ENCODE measurements at places on chromosomes 5 and 9.
A peak's percentile ranks its signal among the peaks of the same experiment; 100 is the strongest.

- no peak for DNase-seq
Measured at GRCh38 chr5:133706506-133707430, 94.4 kb upstream of the FSTL4 start.

DNA sequence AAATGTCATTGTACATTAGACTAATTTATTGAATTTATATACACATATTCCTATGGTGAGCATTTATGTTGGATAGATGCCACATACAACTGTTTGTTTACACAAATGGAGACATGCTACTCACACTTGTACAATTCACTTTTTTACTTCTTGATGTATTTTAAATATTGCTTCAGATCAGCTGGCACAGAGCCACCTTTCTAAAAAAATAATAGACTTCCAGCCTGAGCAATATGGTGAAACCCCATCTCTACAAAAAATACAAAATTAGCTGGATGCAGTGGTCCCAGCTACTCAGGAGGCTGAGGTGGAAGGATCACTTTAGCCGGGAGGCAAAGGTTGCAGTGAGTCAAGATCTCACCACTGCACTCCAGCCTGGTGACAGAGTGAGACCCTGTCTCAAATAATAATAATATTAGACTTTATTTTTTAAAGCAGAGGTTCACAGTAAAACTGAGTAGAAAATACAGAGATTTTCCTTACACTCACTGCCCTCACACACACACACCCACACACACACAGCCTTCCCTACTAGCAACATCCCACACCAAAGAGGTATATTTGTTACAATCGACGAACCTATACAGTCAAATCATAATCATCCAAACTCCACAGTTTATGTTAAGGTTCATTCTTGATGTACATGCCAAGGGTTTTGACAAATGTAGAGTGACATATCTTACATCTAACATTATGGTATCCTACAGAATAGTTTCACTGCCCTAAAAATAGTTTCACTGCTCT is 16.5 kb upstream of the ADRB2 start:
- DNase-seq: no peak

DNA sequence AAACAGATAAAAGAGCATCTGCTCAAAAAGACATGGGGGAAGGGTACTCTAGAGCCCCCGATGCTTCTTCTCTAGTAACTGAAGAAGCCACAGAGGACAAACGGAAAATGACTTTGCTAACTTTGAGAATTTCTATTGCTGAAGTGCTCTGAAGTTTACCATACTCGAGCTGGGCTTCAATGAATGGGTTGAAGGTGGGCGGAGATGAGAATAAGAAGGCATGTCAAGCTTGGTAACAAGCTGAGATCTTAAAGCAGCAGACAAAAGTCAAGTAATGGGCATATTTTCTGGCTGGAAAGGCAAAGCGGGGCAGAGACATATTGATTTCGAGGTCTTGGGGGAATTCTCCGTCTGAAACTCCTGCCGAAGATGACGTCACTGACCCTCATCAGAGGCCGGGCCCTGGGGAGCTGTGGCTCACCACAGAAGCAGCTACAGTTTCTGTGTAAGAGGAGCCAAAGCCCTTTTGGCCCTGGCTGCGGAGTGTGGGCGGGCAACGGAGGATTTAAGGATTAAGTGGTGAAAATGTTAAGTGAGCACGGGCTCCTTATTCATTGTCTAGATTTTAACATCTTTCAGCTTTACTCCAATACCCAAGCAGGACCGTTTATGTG is 115.8 kb upstream of the SLIT3 start:
- peak; percentile 80 for DNase-seq

GRCh38 chr5:54521856-54522479 is 4.4 kb downstream of the SNX18 start:
- no peak for DNase-seq

GRCh38 chr5:91170266-91170665 is 212.9 kb downstream of the ARRDC3 start:
- peak; percentile 38 for DNase-seq

DNA sequence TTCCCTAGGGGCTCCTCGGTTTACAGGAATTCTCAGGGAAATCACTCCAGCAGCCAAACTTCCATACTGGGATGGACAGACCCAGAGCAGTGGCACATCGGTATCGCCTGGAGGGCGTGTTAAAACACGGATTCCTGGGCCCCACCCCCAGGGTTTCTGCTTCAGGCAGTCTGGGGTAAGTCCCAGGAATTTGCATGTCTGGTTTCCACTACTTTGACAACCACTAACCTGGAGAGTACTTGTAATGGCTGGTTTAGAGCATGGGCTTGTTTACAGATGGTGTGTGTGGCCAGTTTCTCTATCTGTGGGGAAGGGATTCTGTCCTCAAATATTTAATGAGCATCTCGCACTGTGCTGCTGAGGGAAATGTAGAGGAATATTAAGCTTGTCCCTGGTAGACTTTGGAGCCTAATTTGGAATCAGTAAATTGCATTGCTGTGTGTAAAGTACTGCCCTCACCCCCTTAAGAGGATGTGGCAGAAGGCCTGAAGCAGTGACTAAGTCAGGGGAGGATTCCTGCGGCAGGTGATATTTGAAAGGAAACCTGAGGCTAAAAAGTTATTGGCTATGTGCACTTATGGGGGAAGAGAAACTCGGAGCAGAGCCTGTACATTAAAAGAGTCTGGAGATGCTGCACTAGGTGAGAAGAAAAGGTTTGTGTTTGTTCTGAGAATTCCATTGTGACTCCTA is 18.6 kb upstream of the TJP2 start:
- no peak for DNase-seq

GRCh38 chr9:135907006-135907430 is 328 bp downstream of the CAMSAP1 start:
- DNase-seq: no peak

DNA sequence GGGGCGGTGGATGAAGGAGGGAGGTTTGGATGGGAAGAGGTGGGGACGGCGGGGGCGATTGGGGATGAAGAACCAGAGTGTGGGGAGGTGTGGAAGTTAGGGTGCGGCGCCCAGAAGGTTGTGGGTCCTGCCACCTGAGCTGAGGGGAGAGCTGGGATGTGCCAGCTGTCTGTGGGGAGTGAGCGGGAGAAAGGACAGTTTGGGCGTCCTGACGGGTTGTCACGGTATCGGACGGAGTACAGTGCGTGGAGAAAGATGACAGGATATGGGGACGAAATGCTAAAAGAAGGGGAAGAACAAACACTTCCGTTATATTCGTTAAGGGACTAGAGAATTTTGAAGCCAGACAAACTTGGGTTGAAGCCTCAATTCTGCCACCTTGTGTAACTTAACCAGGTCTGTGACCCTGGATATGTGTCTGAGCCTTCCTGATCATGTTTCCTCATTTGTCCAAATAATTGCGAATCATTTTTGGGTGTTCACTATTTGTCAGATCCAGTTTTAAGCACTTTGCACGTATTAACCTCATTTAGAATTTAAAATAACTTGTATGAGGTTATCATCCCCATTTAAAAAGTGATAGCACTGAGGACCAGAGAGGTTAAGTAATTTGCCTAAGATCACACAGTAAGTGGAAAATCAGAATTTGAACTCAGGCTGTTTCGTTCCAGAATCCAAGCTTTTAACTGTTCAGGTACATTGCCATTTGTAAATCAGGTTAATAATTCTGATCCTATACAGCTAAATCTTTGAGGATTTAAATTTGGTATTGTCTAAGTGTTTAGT is 689 bp downstream of the CNTRL start:
- peak; percentile 33 for DNase-seq

DNA sequence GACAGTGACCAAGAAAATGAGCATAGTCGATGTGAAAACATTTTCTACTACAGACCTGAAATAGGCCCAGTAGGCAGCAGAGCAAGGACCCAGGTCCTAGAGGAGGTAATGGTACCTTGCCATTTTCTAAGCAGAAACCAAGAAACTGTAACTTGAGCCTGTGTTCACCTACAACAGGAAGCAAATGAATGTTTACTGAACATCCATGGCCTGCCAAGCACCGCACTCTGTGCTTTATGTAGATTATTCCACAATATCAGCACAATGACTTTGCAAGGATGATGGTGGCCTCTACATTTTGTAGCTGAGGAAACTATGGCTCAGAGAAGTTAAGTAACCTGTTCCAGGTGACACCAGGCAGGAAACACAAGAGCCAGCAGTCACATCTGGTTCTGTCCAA is 215.3 kb downstream of the SPOCK1 start:
- no peak for DNase-seq

DNA sequence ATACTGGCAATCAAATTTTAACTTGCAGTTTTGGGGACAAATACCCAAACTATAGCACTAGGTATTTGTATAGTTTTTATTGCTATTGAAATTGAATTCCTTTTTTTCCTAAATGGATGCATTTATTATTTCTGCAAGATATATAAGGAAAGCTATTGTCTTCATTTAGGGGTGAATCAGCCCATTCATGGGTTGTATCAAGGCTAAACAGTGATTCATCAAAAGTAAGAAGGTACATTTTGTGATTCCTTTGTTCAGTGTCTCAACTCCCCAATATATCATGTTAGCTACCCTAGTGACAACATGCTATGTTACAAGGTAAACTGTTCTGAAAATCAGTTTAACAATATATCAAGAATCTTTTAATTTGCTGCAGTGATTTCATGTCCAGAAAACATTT is 185.7 kb downstream of the PLK2 start:
- no peak for DNase-seq

DNA sequence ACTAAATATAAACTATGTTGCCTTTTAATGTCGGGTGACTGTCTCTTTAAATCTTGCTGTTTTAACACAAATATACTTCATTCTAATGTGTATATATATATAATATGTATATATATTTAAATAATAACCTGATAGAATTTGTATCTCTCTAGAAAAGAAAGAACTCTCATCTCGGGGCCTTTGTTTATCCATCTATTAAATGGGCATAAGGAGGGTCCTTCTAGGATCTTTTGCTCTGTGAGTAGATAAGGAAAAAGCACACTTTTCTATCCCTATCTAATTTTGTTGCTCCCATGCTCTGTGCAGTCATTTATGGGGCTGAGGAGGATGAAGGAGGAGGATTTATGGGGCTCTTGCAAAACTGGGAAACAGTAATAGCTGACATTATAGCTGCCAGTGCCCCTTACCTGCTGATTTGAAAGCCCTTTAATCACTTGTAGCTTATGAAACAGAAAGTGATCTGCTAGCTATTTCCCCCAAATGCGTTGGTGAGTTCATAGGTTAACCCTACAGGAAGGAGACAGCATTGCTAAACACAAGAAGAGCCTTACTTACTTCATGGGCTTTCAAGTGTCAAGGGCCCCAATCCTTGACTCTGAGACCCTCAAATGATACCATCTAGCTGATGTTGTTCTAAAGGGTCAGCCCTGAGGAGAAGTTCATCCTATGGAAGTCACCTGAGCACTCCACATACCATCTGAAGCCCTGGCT is 5.8 kb upstream of the PPARGC1B start:
- no peak for DNase-seq

GRCh38 chr5:159218595-159219023 is 9.3 kb upstream of the RNF145 start:
- DNase-seq: no peak

- DNase-seq: no peak
Measured at GRCh38 chr9:115884846-115885245, 268.7 kb upstream of the PAPPA start.

GRCh38 chr5:138985683-138986082 is 110.5 kb upstream of the LRRTM2 start:
- DNase-seq: no peak

GRCh38 chr5:115414406-115415142 is 118.1 kb upstream of the CCDC112 start:
- DNase-seq: peak; percentile 85

GRCh38 chr5:81486711-81487110 is 92.8 kb upstream of the ACOT12 start:
- DNase-seq: no peak

- no peak for DNase-seq
Measured at GRCh38 chr9:82423700-82424099, 435.1 kb downstream of the SPATA31D1 start.

DNA sequence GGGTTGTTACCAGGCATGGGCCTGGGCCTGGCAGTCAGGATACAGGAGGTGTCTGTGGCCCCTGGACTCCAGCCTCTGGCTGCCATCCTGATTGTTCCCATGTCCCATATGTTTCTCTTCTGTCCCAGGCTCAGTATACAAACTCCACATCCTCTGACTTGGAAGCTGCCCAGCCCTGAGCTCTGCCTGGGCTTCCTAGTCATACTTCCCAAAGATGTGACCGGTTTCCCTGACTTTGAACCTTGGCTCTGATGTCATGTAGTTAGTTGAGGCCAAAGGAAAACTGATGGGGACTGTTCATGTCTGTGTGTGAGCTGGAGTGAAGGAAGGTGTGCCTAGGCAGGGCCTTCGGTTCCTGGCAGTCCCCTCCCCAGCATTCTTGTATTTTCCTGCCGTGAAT is 50.4 kb downstream of the CYSTM1 start:
- DNase-seq: no peak

DNA sequence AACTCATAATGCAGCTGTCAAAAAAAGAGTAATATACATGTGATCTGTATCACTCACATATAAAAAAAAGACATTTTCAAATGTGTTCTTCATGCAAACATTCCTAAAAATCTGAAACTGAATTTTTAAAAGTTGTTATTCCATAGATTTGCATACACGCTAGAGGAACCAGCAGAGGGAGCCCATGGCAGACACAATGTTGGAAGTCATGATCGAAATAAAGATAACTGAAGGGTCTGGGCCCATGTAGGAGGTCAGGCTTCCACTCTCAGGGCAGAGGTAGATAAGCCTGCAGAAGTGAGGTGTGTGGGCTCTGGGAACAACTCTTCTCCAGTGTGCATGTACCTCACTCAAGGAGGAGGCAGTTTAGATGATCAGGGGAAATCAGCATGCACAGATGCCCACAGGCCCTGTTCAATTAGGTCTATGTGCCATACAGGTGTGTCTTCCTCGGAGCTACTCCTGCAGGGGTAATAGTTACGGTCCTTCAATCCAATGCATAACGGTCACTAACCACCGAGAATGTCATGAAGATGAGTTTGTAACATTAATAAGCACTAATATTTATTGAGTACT is 208.6 kb downstream of the EPB41L4A start:
- no peak for DNase-seq

DNA sequence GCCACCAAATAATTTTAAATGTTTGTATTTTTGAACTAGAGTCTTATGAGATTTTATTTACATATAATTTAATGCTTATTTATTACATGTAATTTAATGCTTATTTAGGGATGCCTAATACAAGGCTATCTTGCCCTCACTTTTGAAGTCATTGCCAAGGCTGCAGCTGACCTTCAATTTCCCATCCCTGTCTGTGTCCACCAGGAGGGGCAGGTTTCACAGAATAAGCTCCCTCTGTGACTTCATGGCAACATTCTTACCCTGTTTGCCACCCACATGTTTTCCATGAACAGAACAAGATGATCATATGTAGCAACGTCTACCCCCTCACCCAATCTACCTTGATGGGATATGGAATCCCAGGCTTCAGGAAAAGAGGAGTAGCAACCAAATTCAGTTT is 27.0 kb downstream of the C5 start:
- DNase-seq: no peak

Data from HS-5 (cell line).